Smooth muscle cell of trachea (primary cell): ENCODE measurements at places on chromosomes 2 and 18. TPM values are rescaled to one million over a fixed set of nuclear protein-coding genes. Genes with fewer than 3 reads are reported as not detected.

Gene CREB1
- 41.6 and 41.7 TPM in 2 replicates for total RNA-seq

Gene RETREG2
- 82.5 and 128 TPM in 2 replicates for total RNA-seq

Gene MOCOS
- total RNA-seq: 5.5 and 13.7 TPM in 2 replicates

Gene ATOH8
- 22.4 and 55.9 TPM in 2 replicates for total RNA-seq

Gene LRRTM1
- total RNA-seq: not detected in 2 replicates

Gene MYOM1
- total RNA-seq: 0.15 and 0.99 TPM in 2 replicates

Gene DYNAP
- not detected in 2 replicates for total RNA-seq

Gene HTR2B
- 9.8 and 15.3 TPM in 2 replicates for total RNA-seq

Gene HOXD13
- total RNA-seq: not detected in 2 replicates
